ENCODE measurements at places on chromosomes 2 and 18.

GRCh38 chr2:127721311-127721977 lies 20.1 kb downstream of the SFT2D3 start:
- no peak for DNase-seq

- DNase-seq: no peak
These were observed 4.6 kb downstream of the BCL11A start for GRCh38 chr2:60548845-60549237.

GRCh38 chr2:39934851-39935250 lies 155.8 kb upstream of the THUMPD2 start:
- DNase-seq: no peak

DNA sequence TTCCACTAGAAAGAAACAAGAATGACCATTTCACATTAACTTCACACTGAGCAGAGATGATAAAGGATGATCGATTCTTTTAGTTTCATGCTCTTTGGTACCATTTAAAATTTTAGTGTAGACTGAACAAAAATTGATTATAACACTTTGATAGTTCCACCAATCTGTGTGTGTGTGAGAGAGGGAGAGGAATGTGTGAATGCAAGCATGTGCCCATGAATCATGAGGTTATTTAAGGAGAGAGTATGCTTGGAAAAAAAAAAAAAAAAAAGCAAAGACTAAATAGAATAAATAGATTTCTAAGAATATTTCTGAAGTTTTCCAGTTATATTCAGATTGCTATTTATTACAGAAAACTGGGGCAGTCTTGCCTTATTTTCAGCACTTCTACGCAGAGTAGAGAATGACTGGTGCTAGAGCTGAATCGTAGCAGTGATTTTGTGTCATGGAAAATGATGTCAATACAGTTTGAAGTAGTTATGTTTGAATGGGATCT lies 900.8 kb downstream of the SLC4A3 start:
- no peak for DNase-seq

GRCh38 chr2:224009605-224010315 lies 29.3 kb downstream of the SERPINE2 start:
- DNase-seq: no peak

DNA sequence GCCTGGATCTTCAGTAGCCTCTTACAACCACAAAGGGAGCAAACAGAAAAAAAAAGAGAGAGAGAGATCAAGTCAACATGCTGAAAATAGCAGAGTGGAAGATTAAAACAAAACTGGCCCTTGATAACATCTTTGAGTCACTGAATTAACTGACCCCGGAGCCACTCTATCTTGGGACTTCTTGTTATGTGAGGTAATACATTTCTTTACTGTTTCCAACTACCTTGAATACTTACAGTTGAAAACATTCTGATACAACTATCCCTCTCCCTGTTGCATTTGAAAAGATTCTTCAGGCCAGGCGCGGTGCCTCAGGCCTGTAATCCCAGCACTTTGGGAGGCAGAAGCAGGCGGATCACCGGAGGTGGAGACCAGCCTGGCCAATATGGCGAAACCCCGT lies 208.1 kb downstream of the MEMO1 start:
- no peak for DNase-seq

- no peak for DNase-seq
These were observed 971 bp upstream of the FBXO41 start for GRCh38 chr2:73285159-73285739.

DNA sequence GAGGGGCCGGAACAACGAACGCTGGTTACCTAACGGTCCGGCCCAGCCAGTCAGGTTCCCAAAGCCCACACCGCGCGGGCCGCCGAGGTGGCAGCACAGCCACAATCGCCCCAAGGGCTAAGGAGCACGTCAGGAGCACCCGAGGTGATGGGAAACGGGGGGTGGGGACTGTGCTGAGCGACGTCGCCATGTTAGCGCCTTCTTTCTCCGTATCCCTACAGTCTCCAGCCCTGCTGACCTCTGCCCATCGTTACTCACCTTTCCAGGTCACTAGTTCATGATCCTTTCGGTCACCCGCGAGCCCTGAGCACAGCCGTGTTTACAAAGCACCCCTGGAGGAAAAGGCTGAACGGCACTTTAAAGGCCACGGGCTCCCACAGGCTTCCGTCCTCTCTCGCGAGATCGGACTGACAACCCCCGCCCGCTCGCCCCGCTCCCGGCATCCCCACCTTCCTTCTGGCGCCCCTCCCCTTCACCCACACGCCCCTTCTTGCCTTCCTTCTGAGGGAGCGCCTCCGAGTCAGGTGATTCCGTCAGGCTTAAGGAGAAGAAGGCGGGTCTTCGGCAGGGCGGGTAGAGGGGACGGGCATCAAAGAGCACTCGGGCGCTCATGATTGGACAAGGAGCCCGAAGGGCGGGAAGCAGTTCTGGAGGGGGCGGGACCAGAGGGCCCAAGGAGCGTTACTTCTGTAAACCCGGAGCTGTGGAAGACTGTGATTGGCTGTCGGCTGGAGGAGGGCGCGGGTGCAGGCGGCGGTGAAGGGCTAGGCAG lies at the start of gene ATF2:
TSS of gene ATF2 (minus strand) at position 412 of the 772 bp plus-strand sequence. CDS start 31,760 bp downstream, outside the sequence.
- DNase-seq: peak; percentile 100

GRCh38 chr18:56309104-56309503 lies 329.3 kb downstream of the TXNL1 start:
- DNase-seq: no peak

- DNase-seq: no peak
These were observed 15.9 kb downstream of the GLS start for GRCh38 chr2:190896477-190896876.

DNA sequence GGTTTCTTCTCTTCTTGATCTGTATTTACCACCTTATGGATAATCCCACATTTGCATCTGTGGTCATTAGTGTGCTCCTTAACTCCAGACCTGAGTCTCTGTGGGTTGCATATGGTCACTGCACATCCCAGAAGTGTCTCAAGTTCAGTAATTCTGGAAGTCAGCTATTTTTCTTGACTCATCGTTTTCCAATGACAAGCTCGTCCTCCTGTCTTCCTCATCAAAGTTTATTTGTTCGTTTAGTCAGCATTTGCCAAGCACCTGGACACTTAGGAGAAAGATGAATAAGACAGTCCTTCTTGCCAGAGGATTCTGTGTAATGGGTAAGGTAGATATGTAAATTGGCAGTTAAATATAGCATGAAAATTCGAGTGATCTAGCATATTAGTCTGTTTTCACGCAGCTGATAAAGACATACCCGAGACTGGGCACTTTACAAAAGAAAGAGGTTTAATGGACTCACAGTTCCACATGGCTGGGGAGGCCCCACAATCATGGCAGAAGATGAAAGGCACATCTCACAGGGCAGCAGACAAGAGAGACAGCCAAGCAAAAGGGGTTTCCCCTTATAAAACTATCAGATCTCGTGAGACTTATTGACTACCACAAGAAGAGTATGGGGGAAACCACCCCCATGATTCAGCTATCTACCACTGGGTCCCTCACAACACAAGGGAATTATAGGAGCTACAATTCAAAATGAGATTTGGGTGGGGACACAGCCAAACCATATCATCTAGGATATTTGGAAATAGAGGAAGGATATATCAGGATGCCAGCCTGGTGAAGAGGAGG lies 19.4 kb downstream of the FASTKD2 start:
- DNase-seq: no peak

DNA sequence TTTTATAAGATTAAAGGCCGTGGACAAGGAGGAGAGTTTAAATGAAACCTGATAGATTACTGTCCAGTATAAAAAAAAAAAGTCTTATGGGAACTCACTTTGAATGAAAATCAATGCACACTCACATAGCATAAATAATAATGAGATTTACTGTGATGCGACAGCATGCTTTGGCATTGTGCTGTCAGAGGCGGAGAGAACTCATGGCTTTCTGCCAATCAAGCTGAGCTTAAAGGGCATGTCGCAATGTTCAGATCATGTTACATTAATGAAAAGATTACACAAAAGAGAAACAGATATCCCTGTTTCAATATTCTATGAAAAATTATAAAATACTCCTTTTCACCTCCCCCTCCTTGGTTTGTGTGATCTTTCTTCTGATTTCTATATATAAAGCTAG lies 310.8 kb downstream of the ERBB4 start:
- DNase-seq: no peak

GRCh38 chr2:227134591-227134990 lies 29.4 kb downstream of the COL4A4 start:
- no peak for DNase-seq

Data from ascending aorta (tissue), 2 donors.